Fibroblast of skin of left quadriceps (primary cell): ENCODE measurements at places on chromosomes 2 and 18.

DNA sequence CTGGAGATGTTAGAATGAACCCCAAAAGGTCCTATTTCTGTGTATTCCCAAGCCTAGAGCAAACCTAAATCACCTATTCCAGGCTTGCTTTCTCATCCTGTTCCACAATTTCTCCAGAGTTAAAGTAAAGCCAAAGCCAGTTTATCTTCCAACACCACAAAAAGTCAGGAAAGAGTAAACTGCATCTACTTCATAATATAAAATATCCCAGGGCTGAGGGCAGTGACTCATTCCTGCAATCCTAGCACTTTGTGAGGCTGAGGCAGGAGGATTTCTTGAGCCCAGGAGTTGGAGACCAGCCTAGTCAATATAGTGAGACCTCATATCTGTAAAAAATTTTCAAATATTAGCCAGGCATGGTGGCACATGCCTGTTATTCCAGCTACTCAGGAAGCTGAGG lies 241.4 kb downstream of the CDH20 start:
- DNase-seq, result no peak

GRCh38 chr2:25598911-25599310 lies 74.5 kb downstream of the DTNB start:
- DNase-seq, result no peak

DNA sequence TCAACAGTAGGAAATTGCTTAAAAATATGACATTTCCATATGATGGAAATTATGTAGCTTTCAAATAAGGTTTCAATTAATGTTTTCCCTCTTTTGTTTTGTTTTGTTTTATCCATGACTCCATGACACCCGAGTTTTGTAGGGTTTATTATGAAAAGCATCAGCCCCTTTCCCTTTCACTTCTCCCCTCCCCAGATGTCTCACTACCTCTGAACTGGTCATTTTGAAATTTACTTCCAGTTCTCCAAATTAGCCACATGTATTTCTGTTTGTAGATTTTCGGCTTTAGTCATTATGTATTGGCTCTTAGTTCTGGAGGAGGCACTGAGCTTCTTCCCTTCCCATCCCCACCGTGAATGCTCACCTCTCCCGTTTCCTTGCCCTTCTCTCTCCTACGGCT lies 18.6 kb upstream of the VPS4B start:
- no peak for DNase-seq

GRCh38 chr2:176148751-176149421 lies 2.5 kb upstream of the HOXD4 start:
- DNase-seq, result no peak

GRCh38 chr2:16653083-16653375 lies 12.6 kb downstream of the CYRIA start:
- no peak for DNase-seq

- DNase-seq, result no peak
Observed at GRCh38 chr2:96412307-96413258, 77.0 kb downstream of the NCAPH start.

- no peak for DNase-seq
Observed at GRCh38 chr2:219526320-219527075, 12.2 kb downstream of the ASIC4 start.

GRCh38 chr2:180707175-180707883 lies 273.1 kb upstream of the UBE2E3 start:
- no peak for DNase-seq

DNA sequence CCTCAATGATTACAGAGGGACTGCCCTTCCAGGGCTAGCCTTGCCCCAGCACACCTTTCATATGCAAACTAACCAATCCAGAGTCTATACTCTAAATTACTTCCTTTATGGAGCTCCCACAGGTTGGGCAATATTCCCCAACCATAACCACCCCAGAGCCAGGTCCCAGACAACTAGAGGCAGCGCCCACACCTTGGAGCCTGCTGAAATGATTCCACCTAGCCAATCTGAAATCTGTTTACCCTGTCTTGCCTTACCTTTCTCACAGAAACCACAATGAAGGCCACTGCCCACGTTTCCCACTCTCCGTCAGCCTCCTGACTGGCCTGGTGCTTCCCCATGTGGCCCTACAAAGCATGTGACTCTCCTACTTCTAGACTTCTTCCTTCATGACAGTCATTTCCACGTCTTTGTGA lies 62.0 kb downstream of the REEP1 start:
- DNase-seq, result no peak

DNA sequence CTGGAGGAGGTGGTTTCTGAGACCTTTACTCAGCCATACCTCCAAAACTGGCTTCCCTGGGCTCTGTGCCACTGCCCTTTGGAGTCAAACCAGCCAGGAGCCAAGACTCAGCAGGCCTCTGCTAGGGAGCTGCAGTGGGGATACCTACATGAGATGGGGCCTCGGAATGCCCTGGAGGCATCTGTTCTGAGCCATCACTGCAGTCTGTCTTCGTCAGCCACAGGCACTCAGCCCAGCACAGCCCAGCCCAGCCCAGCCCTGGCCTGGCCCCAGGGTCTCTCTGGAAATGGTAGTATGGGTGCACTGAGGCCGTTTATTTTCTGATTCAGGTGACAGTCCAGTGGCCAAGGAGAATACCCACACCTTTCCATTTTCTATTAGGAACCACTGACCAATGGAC lies 209.8 kb downstream of the CELF4 start:
- no peak for DNase-seq

GRCh38 chr18:78561757-78562510 lies 417.7 kb upstream of the SALL3 start:
- DNase-seq, result no peak

- no peak for DNase-seq
Observed at GRCh38 chr18:37701967-37702366, 136.4 kb upstream of the CELF4 start.

DNA sequence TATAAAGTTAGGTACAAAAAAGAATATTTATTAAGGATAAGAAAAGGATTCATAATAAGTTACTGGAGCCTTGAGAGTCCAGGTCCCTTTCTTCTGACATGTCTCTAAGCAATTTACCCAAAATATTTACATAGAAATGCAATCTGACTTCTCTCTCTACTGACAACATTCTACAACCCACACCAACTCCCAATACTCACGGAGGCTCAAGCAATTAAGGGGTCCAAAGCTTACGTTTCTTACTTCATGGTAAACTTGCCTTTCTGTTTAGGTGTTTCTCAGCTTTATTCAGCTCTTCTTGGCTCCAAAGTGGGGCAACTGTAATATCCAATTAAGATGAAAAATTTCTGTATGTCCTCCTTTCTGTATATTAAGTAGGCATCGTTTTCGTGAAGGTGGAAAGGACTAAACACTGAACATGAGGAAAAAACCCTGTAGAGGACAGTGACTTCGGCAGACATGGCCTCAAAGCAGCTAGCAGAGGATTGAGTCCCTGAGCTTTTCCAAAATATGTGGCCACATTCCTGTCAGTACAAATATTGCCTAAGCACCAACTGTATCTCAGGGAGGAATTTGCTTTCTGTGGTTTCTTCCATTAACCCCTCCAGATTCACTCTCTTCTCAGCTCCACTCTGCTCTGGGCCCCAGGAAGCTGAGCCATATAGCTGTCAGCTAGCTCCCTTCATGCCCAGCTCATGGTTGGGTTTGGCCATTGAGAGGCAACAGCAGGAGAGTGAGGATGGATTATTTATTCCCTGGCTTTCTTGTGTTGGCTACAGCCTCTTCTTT lies 67.9 kb upstream of the GLS start:
- DNase-seq, result peak; percentile 61

GRCh38 chr18:10205151-10205550 lies 249.3 kb upstream of the APCDD1 start:
- peak; percentile 25 for DNase-seq

DNA sequence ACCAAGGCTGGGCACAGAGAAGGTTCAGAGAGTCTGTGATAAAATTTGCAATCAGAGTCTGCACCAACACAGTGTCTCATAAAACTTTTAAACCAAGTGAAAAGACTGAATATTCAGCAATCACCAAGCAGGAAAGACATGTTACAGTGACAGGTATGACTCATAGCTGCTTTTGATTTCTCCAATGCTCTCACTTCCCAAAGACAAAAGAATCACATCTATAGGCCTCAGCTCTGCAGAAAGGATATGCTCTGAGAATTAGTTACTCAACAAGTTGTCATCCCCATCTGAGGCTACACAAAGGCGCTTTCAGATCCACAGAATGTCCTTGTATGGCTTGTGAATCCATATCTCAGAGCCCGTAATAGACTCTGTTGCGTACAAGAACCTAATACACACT lies 92.5 kb downstream of the KCNF1 start:
- peak; percentile 26 for DNase-seq

DNA sequence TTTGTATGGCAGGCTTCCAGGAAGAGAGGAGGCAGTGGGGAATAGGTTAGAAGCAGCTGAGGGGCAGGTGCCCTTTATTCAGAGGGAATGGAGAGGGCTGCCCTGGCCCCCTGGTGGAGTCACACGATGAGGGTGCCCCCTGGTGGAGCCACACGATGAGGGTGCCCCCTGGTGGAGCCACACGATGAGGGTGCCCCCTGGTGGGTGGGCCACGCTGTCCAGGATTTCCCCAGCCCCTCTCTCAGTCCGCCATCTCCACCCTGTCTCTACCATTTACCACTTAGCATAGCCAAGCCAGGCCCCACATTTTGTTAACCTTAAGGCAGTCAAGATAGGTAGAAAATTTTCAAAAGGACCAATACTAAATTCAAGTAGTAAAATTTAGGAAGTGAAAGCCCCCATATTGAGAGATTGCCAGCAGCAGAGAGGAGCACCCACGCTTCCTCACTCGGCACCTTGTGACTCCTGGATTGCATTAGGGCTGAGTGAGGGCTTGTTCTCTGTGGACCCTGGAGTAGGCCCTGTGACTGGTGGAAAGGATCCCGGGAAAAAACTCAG lies 10.4 kb upstream of the FAM228A start:
- no peak for DNase-seq

- DNase-seq, result no peak
Observed at GRCh38 chr2:152505495-152505906, 170.5 kb downstream of the FMNL2 start.

DNA sequence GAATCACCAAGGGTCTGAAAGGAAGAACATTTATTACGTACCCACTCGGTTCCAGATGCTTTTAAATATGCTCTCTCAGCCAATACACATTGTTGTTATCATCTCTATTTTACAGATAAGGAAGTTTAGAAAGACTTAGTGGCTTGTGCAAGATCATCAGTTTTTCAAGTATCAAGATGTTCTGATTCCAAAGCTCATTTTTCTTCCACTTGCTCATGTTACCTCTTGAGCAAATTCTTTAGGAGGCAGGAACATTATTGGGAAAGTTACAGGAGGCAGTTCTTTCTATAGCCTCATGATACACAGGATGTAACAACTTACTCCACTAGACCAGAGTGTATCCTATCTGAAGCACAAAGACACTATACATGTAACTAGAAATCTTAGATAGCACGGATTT lies 65.0 kb upstream of the MMADHC start:
- DNase-seq, result no peak

- no peak for DNase-seq
Observed at GRCh38 chr2:150178591-150178990, 308.9 kb downstream of the RND3 start.

- DNase-seq, result no peak
Observed at GRCh38 chr2:187362151-187362550, 85.9 kb downstream of the CALCRL start.

DNA sequence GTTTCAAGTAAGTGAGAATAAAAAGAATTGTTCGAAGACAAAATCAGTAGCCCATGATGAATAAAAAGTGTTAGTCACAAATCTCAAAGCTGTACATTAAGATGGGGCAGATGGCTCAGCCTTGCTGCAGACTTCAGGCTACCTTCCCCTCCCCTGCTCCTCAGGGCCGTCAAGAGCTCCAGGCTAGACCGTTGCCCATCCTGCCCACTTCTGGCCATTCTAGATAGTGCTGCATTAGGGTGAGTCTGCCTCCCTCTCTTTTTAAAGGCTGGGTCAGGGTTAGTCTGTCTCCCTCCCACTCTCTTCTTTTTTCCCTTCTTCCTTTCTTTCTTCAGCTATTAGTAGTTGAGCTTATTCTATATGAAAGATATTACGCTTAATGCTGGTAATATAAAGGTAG lies 86.0 kb downstream of the MAPRE2 start:
- no peak for DNase-seq

GRCh38 chr2:174445248-174445647 lies 41.6 kb downstream of the GPR155 start:
- DNase-seq, result no peak

DNA sequence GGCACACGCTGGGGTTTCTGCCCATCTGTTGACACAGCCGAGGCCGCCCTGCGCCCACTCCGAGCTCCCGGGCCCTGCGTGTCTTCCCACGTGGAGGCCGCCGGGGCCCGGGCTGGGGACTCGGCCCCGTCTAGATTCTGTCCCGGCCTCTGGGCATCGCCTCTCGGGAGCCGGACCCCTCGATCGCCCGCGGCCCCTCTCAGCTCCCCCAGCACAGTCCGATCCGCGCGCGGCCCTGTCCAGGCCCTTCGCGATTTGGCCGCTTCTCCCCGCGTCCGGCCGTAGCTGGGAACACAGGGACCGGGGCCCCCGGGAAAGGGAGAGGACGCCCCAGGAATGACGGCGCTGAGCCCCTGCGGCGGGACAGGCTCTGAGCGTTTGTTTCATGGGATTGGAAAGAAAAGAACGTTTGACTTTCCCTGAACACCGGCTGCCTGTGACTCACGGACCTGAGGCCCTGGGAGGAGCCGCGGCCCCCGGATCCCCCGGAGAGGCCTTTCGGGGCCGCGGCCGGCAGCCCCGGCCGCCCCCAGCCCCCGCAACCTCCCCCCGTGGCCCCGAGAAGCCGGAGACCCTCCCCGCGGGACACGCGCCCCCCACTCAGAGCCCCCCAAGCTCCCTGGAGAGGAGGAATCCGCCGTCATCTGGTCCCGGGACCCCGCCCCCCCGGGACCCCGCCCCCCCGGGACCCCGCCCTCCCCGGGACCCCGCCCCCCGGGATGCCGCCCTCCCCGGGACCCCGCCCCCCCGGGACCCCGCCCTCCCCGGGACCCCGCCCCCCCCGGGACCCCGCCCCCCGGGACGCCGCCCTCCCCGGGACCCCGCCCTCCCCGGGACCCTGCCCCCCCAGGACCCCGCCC lies 62.7 kb upstream of the CTDP1 start:
- DNase-seq, result no peak

- DNase-seq, result no peak
Observed at GRCh38 chr18:13726972-13727331, 479 bp downstream of the RNMT start.

DNA sequence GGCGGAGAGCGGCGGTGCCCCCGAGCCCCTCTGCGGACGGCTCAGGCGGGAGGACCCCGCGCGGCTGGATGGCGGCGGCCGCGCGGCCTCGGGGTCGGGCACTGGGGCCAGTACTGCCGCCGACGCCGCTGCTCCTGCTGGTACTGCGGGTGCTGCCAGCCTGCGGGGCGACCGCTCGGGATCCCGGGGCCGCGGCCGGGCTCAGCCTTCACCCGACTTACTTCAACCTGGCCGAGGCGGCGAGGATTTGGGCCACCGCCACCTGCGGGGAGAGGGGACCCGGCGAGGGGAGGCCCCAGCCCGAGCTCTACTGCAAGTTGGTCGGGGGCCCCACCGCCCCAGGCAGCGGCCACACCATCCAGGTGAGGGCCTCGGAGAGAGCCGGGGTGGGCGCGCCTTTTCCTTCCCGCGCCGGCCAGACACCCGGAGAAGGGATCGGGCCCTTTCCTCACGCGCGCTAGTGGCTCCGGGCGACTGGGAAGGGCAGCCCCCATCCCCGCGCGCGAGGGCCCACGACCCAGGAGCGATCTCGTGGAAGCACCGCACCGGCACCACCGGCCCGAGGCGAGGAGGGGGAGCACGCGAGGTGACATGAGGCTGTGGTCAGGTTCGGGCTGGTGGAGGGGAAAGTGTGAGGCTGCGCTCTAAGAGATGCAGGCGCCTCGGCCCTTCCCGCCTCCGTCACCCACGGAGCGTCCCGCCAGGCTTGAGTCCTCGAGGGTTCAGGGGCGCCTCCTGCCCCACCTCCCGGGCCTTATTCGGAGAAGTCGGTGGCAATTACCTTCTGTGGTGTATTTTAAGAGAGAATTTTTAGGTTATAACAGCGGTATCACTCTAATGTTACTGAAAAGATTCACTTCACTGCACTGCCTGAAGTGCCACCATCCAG lies 607 bp downstream of the LAMA3 start:
- no peak for DNase-seq
